ENCODE measurements at places on chromosomes 16 and 17.

DNA sequence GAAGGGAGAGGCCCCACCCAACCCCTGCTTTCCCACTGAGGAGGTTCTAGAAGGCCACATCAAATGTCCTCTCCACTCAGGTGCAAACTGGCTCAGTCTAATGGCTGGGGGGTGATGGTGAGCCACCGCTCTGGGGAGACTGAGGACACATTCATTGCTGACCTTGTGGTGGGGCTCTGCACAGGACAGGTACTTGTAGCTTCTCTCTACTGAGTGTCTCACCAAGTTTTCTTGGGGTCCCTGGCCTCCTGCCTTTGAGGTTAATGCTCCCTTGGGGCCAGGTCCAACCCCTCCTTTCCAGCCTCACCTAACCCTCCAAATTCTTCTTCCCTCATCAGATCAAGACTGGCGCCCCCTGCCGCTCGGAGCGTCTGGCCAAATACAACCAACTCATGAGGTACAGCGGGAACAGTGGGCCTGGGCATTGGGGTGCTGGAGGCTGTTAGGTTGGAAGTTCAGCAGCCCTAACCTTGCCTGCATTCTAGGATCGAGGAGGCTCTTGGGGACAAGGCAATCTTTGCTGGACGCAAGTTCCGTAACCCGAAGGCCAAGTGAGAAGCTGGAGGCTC, 5.7 kb downstream of the ENO3 start:
- no peak for DNase-seq

- DNase-seq = no peak
Observed at GRCh38 chr17:79427621-79428539, 183.0 kb downstream of the RBFOX3 start.

DNA sequence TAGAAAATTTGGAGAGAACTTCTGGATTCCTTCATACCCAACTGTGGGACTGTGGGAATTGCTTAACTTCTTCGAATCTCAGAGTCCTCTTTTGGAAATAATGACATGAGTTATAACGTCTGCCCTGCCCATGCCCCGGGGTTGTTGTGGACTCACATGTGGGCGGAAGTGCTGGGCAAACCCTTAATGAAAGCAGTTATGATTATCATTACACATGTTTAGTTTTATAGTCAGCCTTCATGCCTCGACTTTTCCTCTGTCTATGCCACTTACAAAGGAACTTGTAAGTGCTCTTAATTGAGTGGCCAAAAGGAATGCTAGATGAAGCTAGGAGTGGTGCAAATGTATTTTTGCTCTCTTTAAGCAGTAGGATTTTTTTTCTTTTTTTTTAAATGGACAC, 3.9 kb downstream of the KRT27 start:
- DNase-seq = no peak

GRCh38 chr17:48812001-48812400, 5.0 kb downstream of the TTLL6 start:
- DNase-seq = no peak

DNA sequence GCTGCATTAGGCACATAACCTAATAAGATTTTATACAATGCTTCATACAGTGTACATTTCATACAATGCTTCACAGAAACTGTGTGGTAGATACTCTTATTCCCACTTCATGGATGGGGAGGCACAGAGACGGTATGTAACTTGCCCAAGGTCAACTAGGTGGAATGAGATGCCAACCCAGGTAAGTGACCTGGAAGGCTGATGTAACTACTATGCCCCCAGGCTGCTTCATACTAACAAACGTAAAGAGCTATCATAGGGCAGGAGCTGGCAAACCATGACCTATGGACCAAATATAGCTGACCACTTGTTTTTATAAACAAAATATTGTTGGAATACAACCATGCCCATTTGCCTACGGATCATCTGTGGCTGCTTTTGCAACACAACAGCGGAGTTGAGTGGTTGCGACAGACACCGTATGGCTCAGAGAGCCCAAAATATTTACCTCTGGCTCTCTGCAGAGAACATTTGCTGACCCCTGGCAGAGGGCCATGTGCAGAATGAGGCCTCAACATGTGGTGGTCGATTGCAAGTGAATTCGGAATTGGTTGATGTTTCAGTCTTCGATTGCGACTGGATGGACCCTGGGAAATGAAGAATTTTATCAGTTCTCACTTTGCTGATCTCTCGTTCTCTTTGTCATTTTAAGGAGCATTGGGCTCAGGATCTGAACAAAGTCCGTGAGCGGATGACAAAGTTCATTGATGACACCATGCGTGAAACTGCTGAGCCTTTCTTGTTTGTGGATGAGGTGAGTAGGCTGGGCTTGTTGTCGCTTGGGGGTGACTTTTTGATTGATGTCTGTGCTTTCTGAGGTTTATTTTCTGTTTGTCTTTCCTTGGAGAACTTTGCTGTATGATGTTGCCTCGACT, 109.7 kb downstream of the PLCG2 start:
- no peak for DNase-seq

Measured in stimulated activated CD4-positive, alpha-beta T cell treated with anti-CD3 and anti-CD28 coated beads, Interleukin-15, amount 100 ng/mL, for 1 hour (primary cell).